ENCODE measurements at places on chromosomes 7 and 10.

DNA sequence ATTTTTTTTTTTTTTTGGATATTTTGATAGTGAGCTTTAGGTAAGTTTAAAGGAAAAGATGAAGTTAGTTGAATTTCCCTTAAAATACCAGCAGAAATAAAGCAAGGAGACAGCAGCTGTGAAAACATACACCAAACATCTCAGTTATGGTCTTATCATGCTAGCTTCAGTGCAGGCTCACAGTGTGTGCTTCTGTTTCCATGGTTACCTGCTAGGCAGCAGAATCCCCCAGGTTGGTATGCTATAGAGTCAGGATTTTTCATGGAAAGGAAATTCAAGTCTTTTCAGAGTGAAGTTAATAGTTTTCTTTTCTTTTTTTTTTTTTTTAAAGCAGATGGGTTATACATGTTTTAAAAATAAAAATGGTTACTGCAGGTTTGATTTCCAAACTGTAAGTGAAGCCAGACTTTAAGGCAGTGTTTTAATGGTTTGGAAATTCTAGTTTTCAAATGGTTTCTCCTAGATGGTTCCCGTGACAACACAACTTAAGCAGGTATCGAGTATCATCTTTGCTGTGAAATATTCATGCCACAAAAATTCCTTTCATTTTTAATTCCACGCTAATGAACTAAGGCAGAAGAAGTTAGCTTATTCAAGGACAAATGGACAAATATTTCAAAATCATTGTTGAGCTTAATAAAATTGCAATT is 230.9 kb downstream of the BICC1 start:
- no peak for DNase-seq

DNA sequence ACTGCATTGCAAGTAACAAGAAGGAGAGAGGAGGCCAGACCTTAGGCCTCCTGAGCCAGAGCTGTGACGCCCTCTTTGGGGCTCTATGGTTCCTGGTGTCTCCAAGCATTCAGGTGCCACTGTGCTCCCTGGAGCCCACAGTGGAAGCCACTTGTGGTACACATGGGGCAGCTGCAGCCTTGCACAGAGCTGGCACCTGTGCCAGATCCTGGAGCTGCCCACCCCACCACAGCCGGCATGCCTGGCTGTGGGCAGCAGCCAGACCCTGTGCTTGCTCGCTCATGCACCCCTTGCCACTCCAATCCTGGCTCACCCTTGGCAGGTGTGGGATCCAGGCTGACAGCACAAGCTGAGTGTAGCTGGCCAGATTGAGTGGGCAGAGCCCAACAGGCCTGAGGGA is 173.8 kb upstream of the SMIM30 start:
- no peak for DNase-seq

DNA sequence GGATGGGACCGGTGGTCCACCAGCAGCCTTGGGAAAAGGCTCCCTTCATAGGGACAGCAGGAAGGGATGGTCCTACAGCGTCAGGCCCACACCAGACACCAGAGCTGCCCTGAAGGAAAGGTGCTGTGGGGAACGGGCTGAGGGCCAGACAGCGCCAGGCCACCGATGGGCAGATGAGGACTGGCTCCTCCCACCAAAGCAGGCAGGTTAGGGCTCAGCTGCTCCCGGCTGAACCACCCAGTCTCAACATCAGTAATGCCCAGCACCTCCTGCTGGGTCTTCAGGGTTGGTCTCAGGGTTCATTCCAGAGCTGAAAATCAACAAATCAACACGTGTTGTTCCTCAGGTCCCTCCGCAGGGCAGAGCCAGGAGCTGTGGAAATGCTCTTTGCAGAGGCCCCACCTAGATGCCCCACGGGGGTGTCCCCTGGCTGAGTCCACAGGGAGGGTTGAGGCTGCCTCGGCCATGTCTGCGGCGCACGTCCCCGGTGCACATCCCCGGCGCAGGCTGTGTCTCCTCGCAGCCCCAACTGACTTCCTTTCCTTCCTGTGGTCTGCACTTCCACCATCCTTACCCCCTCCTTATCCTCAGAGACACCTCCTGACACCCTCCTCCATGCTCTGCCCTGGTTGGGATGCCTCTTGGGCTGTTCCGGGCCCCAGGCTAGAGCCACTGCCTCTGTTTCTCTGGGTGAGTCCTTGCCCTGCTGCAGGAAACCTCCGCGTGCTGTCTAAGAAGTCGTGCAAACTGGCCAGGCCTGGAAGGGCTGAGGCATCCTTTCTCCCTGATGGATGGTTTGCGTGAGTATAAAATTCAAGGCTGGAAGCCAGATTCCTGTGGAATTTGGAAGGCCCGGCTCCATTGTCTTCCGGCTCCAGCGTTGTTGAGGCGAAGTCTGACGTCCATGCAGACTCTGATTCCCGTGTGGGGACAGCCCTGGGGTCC is 32.8 kb upstream of the CFAP46 start:
- DNase-seq, result no peak

- no peak for DNase-seq
Measured at GRCh38 chr7:152362128-152362926, 73.5 kb downstream of the KMT2C start.

- DNase-seq, result no peak
Measured at GRCh38 chr10:21334891-21335696, 190.4 kb downstream of the SKIDA1 start.

- DNase-seq, result no peak
Measured at GRCh38 chr7:47254081-47254977, 327.6 kb downstream of the TNS3 start.

- no peak for DNase-seq
Measured at GRCh38 chr10:61549861-61550260, 96.7 kb upstream of the TMEM26 start.

DNA sequence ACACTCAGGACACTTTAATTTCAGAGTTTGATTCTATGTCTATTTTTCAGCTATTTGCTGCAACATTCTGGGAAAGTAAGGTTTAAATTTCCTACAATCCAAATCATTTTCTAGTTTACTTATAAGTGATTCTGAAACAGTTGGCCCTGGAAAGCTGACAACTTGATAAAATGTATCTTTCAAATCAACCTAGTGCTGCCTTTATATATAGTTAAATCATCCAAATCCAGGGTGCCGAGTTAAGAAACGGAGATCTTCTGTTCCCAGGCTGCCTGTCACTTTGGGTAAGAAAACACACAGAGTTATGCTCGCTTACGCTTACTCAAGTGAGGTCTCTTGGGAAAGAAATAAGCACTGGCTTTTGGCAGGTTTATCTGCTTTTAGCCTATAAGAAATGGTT is 175.0 kb downstream of the POU6F2 start:
- DNase-seq, result no peak

GRCh38 chr7:26100406-26101339 is 51.3 kb upstream of the NFE2L3 start:
- DNase-seq, result no peak

All from NCI-H526 treated with DMSO at 0.1 percent for 48 hours (cell line).